NCI-H1694 treated with DMSO at 0.1 percent for 48 hours (cell line): ENCODE measurements at places on chromosomes 5 and 9.

GRCh38 chr9:136977223-136977622 lies at the start of gene PTGDS:
Gene PTGDS (plus strand): TSS chr9:136977504. CDS start chr9:136977579, 75 bp downstream.
- DNase-seq: no peak

DNA sequence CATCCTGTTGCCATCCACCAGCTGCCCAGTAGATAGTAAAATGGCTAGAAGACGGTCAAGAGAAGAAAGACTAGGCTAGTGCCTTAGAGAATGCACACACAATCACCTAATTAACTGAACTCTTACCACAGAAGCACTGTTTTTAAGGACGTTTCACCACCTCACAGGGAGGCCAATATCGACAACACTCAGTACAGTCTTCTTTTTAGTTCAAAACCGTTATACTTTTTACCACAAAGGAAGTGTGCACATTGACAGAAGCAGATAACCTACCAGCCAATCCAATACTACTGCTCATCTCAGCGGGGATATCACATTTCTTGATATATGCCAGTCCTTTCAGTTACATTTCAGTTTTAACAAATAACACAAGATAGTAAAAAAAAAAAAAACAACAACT lies 122.3 kb downstream of the GNAQ start:
- DNase-seq: no peak

DNA sequence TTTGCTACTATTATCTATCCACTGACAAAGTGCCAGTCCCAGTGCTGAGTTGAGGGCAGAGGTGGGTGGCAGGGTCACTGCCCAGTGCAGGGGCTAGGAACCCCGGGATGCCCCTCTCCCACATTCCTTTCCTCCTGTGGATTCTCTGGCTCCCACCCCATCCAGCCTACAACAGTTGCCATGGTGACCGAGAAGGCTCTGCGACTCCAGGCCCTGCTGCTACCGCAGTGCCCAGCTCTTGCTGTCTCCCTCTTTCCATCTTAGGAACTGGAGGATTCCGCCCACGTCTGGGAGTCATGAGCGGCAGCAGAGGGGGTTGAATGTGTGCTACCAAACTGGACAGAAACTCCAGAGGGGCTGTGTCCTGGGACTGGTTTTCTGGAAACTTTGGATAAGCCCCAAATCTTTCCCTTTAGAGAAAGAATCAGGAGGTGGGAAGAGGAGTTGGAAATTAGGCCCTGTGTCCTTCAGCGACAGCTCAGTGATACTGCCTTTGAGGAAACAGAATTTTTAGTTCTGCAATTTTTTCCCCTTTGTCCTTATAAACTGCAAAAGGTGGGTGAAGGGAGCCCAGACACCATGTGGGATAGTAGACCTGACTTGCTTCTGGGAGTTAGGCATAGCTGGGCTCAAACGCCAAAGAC lies 20.7 kb upstream of the C5orf47 start:
- no peak for DNase-seq

DNA sequence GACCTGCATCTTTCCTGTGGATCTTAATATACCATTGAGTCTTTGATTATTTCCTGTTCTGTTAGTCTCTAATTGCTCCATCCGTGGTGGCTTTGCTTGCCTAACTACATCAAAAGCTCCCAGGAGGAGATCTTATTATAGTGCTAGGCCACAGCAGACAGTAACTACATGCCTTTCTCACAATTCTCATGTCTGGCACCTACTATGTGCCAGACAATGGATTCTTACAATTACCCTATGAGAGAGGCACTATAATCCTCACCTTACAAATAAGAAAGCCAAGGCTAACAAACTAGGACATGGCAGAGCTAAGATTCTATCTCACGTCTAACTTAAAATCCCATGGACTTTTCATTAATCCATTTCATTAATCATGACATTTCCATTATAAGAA lies 70.3 kb upstream of the TARS1 start:
- DNase-seq: no peak

DNA sequence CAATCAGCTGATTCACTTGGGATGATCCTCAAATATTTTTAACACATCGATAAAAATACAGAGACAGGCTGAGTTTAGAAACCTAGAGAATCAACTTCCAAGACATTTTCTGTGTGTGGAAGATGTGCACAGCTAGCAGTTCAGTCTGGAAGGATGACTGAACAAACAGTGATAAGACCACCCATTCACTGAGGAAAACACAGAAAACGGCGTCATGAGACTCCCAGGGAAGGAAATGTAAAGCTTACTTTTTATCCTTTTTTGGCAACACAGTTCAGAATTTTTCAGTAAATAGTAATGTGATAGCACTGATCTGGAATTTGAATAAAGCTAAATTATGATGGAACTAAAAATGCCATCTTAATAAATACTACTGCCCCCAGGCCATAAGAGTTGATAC lies 277.6 kb downstream of the SEMA5A start:
- DNase-seq: no peak

- no peak for DNase-seq
Observed at GRCh38 chr9:130017076-130017475, 25.9 kb downstream of the FNBP1 start.
